Stimulated activated CD4-positive, alpha-beta T cell treated with anti-CD3 and anti-CD28 coated beads, Interleukin-1b, Interleukin-23, amount 100 ng/mL, for 48 hours (primary cell): ENCODE measurements at places on chromosomes 4 and X.

- no peak for DNase-seq
Measured at GRCh38 chrX:153336988-153337387, 3.0 kb downstream of the ZNF275 start.

- no peak for DNase-seq
Measured at GRCh38 chrX:111467896-111468295, 43.5 kb upstream of the SERTM2 start.

DNA sequence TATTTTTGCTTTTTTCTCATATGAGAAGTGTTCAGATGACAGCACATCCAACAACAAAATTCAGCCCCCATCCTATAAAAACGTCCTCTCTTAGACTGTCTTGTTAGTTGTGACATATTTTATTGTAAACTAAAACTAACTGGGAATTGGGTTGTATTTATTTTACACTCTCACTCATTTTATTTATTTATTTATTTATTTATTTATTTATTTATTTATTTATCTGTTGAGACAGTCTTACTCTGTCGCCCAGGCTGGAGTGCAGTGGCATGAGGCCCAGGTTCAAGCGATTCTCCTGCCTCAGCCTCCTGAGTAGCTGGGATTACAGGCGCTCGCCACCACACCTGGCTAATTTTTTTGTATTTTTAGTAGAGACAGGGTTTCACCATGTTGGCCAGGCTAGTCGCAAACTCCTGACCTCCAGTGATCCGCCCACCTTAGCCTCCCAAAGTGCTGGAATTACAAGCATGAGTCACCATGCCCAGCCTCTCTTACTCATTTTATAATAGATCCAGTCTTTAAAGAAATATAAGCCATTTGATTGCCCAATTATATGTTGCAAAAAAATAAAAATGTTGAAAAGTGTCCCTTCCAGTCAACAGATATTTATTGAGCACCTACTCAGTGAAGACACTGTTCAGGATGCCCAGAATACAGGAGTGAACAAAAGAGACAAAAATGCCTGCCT, 44.6 kb downstream of the PALLD start:
- no peak for DNase-seq

- no peak for DNase-seq
Measured at GRCh38 chrX:50168241-50168687, 32.5 kb downstream of the AKAP4 start.

DNA sequence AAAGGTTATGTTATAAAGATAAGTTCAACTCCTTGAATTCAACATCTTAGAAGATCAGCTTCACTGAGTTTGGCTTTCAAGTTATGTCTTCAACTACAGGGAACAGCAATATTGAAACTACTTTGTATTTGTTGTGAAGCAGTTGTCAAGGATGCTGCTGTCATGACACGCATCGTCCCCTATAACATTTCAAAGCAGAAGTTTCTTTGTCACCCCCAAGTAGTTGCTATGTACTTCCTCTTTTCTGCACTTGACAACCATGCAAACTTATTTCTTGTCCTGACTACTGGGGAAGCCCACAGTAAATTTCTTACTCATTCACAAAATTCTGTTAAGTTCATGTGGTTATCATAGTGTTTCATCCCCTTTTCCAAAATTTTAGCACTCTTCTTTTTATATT, 14.3 kb downstream of the ANTXR2 start:
- peak; percentile 46 for DNase-seq

- no peak for DNase-seq
Measured at GRCh38 chrX:104288961-104289360, 34.2 kb upstream of the ESX1 start.

DNA sequence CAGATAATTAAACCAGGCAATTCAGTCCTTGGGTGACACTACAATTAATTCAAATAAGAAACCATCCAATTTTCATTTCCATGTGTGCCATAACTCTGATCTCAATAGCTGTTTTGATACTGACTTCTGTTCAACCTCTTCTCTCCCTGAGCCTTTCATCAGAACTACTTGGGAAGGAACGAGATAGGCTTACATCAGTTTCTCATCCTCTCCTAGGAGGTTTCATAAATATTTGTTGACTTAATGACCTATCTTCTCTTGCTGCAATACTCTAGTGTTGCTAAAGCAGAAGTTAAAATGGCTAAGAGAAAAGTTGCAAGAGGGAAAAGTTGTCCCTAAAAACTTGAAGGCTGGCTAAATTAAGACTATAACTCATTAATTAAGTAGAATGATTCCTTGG, 41.8 kb downstream of the PRKG2 start:
- DNase-seq = no peak

GRCh38 chr4:8201321-8201781, 2.3 kb downstream of the SH3TC1 start:
- peak; percentile 35 for DNase-seq

DNA sequence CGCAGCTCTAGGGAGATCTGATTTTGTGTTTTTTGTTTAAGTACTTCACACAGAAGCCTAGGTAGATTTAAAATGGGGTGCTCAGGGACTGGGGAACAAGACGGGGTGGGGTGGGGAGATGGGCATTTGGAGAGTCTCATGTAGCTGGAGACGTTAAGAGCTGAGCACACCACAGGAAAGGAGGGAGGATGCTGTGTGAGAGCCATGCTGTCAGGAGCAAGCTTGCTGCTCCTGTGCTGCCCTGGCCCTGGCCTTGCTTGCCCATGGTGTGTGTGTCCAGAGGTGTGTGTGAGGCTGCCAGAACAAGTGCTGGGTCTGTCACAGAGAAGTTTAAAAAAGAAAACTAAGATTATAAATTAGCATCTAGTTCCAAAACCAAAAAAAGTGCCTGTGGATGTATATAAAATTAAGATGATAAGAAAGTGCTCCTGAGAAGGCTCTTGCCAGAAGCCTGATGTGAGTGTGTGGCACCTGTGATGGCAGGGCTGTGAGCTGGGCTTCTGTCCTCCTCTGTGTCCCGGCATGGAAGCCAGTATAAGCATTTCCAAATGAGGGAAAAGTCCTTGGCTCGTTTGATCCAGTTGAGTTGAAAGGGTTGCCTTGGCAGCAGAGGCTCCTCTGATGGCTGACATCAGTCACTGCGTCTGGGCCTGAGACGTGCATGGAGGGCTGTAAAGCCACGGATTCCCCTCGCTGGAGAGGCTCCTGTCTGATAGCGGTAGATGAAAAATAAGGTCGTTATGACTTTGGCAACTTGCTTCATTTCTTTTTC, 63.5 kb downstream of the NELFA start:
- DNase-seq = no peak

DNA sequence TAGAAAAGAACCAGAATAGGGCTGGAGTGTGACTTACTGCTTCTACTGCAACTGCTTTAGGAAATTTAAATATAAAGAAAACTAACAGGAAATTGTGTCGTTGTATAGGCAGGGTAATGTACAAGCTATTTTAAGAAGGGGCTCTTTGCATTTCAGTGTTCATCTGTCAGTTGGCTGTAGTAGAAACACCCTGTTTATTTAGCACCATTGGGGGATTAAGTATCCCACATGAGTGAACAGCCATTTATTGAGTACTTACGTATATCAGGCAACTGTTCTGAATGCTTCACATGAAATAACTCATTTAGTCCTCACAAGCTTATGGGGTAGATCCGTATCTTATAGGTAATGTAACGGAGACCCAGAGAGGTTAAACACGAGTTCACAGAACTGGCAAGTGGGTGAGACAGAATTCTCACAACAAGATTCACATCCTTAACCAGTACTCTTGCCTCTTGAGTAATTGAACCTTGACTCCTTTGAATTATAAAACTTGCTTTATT, 23.9 kb downstream of the STIM2 start:
- no peak for DNase-seq
